ENCODE measurements at places on chromosomes 3 and 15.

- DNase-seq: no peak
Observed at GRCh38 chr15:85748176-85748575, 46.5 kb downstream of the KLHL25 start.

GRCh38 chr15:24933716-24934115 is 21.1 kb upstream of the SNRPN start:
- DNase-seq: no peak

- no peak for DNase-seq
Observed at GRCh38 chr3:52777959-52778805, 783 bp downstream of the ITIH1 start.

- no peak for DNase-seq
Observed at GRCh38 chr3:143140550-143140949, 21.0 kb downstream of the CHST2 start.

GRCh38 chr15:85150130-85150480 is 168.4 kb downstream of the PDE8A start:
- no peak for DNase-seq

GRCh38 chr15:74960995-74961588 is 4.5 kb upstream of the RPP25 start:
- no peak for DNase-seq

- no peak for DNase-seq
Observed at GRCh38 chr3:38608961-38609360, 40.5 kb downstream of the SCN5A start.

DNA sequence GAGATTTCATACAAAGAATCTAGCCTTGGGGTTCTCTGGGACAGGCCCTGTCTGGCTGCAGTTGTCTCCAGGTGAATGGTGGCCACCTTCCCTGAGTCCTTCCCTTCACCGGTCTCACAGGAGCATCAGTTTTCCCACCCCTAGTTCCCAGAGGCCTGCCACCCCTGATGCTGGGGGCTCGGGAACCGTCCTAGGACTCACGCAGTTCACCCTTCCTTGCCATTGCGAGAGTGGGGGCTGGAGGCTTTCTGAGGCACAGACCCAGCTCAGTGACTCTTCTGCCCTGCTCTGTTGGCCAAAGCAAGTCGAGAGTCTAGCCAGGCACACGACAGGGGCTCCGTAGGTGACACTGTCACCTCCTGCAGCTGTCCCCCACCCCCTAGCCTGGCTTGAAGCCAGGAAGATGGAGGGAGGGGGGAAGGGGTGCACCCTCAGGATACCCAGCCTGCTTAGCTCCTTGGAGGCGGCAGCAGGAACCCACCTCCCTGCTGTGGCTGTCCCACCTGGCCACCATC is 130.3 kb downstream of the NUP210 start:
- no peak for DNase-seq

DNA sequence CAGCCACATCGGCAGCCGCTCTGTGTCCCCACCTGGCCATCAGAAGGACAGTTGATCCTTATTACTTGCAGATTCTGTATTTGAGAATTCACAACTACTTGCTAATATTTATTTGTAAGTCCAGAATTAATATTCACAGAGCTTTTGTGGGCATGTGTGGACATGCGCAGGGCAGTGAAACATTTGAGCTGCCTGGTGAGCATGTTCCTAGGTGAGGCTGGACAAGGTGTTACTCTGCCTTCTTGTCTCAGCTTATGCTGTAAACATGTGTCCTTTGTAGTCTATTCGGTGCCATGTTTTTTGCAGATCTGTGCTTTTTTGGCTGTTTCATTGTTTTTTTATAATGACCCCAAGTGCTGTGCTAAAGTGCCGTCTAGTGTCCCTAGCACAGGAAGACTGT is 15.6 kb downstream of the FAH start:
- no peak for DNase-seq

DNA sequence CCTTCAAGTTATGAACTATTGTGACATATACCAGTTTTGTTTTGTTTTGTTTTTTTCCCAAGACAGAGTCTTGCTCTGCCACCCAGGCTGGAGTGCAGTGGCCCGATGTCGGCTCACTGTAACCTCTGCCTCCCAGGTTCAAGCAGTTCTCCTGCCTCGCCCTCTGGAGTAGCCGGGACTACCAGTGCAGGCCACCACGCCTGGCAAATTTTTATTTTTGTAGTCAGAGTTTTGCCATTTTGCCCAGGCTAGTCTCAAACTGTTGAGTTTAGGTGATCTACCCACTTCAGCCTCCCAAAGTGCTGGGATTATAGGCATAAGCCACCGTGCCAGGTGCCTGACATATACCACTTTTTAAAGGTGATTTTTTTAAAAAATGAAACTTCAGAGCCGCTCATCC is 74.6 kb downstream of the ARRDC4 start:
- no peak for DNase-seq

DNA sequence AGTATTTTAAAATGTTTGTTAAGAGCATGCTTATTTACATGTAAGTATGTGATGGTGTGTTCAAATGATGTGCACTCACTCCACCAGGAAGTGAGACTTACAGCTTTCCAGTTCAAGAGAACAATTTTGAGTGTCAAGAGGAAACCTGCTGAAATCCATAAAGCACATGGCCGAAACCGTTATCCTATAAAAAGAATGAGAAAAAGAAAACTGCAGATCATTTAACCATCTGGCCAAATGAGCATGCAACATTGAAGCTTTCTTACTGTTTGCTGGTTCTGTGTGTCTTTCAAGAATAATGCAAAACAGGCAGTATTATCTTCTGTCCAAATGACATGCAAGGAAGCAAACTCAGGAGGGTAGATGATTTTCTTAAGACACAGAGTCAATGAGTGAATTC is 26.3 kb downstream of the GABRR3 start:
- no peak for DNase-seq

- DNase-seq: no peak
Observed at GRCh38 chr3:162602619-162603018, 1106.0 kb downstream of the OTOL1 start.

- DNase-seq: no peak
Observed at GRCh38 chr15:56528136-56528535, 63.2 kb upstream of the MNS1 start.

DNA sequence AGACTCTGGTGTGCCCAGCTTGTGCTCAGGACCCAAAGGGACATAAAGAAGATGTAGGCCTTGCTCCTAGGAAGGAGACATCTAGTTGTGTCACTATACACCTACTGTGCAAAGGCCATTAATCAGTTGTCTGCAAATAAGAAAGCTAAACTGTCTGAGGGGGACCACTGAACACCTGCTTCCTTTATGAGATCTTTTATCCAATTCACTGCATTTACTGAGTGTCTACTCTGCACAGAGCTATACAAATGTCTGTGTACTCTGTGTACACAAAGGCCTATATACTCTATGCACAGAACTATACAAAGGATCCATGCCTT is 124.8 kb downstream of the CTNNB1 start:
- DNase-seq: no peak

- DNase-seq: no peak
Observed at GRCh38 chr3:82087958-82088357, 326.5 kb upstream of the GBE1 start.

DNA sequence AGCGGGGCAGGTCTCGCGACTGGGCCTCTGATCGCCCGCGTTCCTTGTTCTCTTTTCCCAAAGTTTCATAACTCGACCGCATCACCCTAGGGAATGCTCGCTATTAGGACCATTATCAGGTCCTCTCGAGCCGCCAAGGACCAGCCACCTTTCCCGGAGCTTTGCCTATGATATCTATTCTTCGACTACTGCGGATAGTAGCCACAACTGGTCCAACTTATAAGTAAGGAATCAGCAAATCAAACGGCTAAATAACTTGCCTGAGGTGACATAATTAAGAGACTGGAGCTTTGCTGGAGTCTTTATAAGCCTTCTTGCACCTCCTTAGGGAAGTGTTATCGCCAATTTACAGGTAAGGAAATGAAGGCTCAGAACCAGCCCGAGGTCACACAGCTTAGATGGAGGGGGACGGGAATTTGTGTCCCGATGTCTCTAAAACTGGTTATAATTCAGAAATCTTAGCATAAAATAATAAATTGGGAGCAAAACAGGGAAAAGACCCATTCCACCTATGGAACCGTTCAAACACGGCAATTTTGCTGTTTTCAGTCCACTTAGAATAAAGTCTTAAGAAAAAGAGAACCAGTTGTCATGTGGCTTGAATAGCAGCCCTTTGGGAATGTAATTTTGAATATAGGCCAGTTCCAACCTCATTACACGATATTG is 479 bp upstream of the PLD1 start:
- DNase-seq: no peak

- no peak for DNase-seq
Observed at GRCh38 chr3:134622806-134623365, 27.9 kb downstream of the KY start.

DNA sequence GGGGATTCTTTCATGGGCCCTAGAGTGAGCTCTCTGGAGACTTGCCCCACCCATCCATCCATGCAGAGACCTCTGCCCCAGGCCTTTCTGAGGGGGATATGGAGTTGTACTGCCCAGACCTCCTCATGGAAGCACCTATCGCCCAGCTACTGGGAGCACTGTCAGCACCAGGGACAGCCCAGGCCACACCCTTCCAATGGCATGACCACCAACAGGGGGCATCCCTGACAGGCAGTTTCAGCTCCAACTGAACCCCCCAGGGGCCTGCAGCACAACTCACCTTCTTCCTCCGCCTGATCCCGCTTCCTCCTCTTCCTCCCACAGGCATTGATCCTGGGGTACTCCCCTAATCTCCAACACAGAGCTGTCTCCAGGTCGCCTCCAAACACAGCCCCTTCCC is 21.8 kb downstream of the MRPS11 start:
- DNase-seq: no peak

DNA sequence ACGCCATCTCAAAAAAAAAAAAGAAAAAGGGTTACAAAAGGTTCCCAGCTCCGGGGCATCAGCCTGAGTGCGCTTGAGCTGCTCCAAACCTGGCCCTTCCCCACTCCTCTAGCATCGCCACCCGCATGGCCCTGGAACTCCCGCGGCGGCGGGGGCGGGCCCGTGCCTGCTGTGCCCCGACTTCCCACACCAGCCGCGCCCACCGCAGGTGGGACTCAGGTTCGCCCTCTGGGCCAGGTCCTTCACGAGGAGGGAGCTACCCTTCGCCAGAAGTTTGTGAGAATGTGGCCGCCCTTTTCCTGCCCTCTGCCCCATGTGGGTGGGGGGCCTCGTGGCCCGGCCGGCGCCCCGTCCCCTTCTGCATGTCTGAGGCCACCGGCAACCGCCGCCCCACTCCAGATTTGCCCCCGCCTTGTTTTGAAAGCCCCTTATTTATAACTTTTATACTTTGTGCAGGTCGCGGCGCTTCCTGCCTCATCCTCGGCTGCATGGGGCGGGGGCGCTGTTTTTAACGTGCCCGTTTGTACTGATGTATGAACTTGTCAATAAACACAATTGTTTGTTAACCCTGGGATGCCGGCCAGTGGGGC is 507 bp upstream of the JMJD7 start:
- no peak for DNase-seq

DNA sequence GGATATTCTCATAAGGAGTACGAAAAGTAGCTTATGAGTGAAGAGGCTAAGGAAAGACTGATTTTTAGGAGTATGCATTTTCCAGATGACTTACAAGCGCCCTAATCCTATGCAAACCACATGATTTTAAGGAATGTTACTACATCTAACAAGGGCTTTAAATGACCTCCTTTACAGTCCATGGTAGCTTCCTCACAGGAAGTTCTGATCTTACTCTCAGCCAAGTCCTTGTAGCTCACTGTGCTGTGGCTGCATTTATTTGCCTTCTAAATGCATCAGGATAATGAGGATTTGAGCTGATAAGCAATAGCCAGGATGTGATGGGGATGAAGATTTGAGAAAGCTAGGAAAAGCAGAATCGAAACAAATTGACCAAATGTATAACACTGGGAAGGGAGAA is 896.0 kb downstream of the MCTP2 start:
- DNase-seq: no peak

DNA sequence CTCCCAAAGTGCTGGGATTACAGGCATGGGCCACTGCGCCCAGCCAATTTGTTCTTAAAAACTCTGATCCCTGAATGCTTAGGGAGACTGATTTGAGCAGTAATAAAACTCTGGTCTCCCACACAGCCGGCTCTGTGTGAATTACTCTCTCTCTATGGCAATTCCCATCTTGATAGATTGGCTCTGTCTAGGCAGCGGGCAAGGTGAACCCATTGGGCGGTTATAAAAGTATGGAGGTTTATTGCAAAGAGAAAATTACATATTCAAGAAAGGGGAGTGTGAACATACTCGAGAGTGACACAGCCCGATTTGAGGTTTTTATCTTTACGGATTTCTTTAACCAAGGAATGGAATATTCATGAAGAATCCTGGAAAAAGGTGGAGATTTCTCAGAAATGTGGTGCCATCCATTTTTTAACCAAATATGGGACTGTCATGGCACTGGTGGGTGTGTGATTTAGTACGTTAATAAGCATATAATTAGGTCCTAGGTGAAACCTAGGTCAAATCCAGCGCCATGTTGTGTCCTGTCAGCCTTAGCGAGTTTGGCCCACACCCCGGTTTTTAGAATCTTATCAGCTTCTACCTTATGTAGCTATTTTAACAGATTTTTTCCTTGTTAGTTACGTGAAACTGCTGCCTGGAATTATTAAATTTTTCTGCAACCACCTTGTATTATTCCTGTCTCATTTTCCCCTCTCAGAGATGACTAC is 7.2 kb upstream of the GMPS start:
- no peak for DNase-seq

DNA sequence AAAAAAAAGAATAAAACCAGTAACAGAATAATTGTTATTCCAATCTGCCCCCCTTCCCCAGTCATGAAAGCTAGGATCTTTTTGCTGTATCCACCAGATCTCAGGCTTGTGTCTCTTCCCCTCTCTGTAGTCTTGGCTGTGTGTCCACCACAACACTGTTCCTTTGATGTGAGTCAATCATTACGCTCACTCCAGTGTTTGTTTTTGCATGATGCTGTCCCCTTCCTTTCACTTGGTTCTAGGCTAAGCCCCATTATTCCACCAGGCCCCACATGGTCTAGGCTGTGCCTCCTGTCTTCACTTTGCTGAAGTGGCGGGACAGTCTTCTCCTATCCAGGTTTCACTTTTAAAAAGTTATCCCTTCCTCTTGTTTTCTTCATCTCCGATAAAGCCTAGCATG is 13.6 kb downstream of the ACKR2 start:
- DNase-seq: no peak

DNA sequence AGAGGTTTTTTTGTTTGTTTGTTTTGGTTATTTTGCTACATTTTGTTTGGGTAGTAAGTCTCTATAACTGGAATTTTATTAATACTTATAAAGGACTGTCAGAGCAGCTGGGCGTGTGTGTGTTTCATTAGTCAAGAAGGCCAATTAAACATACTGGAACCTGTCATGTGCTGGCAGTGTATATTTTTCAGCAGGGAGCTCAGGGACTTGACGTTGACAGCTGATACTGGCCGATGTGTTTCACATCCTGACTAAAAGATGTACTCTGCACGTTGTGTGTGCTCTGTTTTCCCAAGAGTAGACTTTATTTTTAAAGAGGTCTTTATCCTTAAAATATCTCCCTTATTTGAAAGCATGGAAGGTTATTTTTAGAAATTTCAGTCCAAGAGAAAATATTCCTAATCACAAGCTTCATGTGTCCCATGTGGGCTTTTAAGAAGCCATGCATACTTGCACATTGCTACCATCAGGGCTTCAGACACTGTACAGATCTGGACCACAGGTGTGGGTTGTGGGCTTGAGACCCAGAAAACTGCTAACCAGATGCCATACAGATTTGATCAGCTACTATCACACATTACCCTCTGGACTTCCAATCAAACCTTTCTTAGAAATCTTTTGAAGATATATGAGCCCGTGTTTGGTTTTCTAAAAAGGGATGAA is 135.9 kb downstream of the FEZF2 start:
- no peak for DNase-seq

Measured in stimulated activated CD8-positive, alpha-beta memory T cell treated with anti-CD3 and anti-CD28 coated beads, Interleukin-15, amount 100 ng/mL, for 24 hours (primary cell).